Activated T-helper 1 cell treated with anti-CD3 and anti-CD28 coated beads, Interleukin-2, amount 50 U/mL, for 16 hours (primary cell): ENCODE measurements at places on chromosomes 12 and 14.
A peak's percentile ranks its signal among the peaks of the same experiment; 100 is the strongest.

DNA sequence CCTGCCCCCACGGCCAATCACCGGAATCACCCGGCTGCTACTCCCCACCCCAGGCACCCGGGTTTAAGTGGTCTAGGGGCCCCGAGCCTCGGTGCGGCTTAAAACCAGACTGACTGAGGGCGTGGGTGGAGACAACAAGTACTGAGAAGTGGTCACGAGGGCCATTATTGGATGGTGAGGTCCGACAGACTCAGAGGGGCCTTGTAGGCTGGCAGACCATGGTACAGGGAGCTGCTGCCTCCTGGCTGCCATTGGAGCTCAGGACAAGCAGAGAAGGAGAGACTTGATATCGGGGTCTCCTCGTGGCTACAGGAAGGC lies 54.1 kb downstream of the FBRSL1 start:
- DNase-seq = no peak

GRCh38 chr12:77813558-77813957 lies 17.1 kb upstream of the NAV3 start:
- no peak for DNase-seq

DNA sequence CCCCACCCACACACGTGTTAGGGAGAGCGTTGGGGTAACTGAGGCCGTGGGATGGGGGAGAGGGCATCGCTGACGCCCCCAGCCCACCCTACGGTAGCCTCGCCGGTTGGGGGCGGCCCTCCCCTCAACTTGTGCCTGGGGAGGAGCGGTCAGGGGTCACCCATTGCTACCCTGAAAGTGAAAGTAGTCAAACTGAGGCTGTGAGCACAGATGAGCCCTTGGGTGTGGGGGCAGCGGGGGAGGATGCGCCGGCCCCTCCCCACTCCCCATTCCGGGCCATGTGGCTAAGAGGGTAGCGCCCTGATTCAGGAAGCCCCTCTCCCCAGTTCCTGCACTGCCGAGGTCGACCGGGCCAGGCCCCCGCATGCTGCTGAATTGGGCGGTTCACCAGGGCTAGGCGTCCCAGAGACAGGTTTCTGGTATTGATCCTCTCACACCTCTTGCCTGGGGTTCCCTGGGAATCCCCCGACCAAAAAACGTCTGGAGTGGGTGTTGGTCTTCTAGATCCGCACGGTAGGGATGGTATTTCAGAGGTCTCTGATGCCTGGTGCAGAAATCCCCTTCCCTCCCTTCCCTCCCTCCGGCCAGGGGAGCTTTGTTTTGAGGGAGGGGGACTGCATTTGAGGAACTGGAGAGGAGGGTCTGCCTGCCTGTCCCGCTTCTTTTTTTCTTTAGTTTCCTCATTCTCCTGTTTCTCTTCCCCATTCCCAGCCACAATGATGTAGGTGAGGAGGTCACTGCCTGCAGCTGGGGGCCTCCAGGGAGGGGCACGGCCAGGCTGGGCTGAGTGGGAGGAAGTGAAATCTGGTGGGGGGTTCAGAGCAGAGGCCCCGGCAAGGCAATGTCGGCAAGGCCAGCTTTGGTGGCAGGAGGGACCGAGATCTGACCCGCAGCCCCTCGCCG lies 1.0 kb downstream of the SH2B3 start:
- peak; percentile 45 for DNase-seq

GRCh38 chr14:84885061-84885460 lies 644.9 kb upstream of the FLRT2 start:
- DNase-seq = no peak

DNA sequence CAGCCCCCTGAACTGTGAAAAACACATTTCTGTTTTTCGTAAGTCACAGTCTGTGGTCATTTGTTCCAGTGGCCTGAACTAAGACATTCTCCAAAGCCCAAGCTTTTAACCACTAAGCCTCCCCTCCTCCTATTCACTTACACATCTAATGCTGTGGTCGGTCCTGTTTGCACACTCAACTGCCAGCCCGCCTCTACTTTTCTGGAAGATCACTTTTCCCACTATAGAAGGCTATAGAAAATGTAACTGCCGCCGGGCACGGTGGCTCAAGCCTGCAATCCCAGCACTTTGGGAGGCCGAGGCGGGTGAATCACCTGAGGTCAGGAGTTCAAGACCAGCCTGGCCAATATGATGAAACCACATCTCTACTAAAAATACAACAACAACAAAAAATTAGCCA lies 524.7 kb upstream of the TMEM132C start:
- no peak for DNase-seq

- DNase-seq = no peak
Measured at GRCh38 chr12:63410197-63410596, 258.1 kb downstream of the DPY19L2 start.

DNA sequence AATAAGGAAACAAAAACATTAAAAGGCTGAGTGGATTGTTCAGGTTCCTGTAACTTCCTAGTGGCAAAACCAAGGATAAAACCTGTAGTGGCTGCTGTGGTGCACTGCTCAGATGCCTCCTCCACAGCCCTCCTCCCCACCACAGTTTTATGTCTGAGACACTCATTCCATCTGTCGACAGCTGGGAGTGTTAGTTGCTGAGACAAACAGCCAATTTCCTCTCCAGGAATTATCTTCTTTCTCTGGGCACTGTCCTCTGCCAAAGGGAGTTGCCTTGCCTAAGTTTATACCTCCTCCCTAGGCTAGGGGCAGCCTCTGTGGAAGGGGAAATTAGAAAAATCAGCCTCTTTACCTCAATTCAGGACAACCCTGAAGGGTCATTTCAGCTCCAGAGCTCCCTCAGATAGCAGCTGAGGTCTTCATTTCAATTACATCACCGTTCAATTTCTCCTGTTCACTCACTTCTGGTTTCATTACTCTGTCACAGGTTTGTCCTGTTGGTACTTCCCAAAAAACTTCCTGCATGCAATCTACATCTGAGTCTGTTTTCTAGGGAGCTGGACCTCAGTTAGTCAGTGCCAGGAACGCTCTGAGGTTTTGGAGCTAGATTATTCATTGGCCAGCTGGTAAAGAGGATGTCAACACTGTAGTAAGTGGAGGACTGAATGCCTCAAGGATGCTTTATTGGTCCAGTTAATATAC lies 74.9 kb upstream of the ATP2B1 start:
- no peak for DNase-seq

- no peak for DNase-seq
Measured at GRCh38 chr14:31047503-31047902, 21.3 kb upstream of the STRN3 start.

- DNase-seq = no peak
Measured at GRCh38 chr12:63276537-63277365, 125.8 kb upstream of the AVPR1A start.

DNA sequence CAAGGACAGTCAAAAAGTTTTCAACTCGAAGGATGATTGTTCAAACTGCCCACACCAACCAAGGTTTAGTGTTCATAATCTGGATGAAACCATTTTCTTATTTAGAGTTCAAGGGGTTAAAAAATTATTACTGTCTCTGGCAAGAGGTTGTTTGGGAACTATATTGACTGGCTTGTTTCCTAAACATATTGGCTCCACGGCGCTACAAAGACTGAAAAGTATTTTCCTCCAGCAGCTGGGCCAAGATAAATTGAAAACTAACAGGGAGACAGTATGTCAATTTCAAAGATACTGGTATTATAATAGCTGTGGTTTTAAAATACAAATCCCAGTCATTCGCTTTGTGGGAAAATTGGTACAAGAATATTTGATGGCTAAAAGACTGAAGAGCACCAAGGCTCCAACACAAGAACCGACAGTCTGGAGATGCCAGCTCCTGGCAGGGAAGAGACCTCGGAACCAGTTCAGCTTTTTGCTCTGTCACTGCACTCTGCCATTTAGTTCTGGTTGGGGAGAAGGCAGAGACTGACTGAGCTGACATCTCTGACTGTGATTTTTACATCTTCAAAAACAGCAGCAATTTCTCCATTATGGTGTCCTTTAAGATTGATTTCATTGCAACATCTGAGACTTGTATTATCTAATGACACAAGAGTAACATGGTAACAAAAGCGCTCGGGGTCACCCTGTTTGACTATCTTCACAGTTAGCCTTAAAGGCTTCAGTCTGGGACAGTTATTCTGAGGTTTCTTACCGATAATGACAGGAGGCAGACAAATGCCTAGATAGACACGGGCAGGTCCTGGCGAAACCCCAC lies 62.0 kb downstream of the ST8SIA1 start:
- DNase-seq = no peak

GRCh38 chr14:98513558-98513957 lies 758.4 kb downstream of the BCL11B start:
- no peak for DNase-seq

DNA sequence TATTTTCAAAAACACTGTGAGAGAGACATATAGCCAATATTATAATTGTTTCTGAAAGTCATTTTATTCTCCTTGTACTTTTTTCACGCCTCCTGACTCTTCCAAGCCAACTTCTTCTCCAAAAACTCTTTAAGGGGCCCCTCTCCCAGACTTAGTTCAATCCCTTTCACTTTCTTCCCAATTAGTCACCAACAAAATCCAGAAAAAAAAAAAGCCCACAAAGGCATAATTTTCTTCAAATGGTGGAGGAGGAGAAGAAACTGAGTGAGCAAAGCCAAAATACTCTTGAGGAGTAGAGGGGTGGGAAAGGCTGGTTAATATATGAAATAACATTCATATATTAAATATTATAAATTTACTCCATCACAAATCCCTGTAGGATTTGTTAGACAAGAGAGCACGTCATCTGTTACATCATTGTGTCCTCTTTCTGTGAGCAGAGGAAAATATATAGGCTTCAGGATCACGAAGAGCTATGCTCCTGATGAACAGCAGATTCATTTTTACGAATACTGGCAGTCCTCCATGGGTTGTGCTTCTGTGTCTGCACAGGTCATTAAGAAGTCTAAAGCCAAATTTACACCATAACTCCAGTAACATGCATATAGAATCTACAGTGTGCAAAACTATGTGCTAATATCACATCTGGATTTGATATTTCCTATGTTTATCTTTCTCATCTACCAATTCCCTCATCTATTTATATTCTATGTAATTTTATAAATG lies 25.9 kb upstream of the NID2 start:
- DNase-seq = no peak

DNA sequence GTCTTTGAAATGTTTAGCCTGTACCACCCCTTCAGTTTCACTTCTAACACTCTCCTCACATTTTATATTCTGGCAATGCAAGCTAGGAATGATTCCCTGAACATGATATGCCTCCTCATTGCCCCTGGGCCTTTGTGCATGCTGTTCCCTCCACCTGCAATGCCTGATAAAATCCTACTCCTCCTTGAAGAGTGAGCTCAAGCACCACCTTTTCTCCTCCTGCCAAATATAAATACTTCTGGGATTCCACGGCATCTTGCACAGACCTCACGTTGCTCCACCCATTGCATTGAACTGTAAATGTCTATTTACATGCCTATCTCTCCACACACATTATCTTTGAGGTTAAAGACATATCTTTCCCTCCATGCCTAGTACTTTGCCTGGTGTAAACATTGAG lies 21.1 kb downstream of the NKX2-1 start:
- DNase-seq = no peak

DNA sequence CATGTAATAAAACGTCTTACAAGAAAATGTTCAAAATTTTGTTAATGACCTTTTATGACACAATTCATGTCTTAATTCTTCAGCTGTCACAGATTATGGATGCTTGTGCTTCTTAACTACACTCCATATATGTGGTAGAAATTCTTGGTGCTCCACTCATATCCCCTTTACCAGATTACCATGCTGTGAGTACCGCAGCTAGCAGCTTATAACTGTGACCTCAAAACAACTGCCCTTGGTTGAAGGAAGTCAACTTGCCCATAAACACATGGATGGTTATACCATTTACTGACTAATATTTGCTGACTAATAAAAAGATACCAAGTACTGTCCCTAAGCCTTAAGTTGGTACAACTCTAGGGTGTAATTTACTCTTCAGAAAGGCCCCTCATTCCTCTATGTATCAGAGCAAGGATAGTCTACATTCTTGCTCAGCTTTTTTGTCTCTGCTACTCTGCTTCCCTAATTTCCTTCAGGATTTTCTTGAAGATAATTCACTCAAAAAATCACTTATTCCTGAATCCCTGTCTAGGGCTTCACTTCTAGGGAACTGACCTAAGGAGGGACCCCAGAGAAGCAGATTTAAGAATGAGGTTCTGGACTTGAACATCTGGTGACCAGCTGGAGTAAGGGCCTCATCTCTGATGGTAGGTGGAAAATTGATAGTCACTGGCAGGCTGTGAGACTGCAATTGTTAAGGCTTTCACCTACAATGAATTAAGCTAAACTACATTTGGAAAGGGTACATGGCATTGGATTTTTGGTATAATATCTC lies 152.3 kb downstream of the SLC6A15 start:
- no peak for DNase-seq

DNA sequence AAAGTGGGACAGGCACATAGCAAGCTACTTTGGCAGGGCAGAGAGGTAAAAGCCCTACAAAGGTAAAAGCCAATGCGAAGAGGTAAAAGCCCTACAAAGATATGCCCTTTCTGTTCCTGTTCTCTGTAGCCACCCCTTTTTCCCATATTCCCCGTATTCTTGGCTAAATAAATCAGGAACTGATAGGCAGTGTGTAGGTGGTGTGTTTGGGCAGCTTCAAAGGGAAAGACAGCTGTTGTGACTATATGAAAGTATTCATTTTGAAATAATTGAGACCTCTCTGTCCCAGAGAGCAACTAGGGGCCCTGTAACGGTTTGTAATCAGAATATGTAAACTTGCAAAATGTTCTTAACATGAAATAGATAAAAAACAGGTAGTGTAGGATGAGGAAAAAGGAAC lies 11.3 kb upstream of the SLC41A2 start:
- DNase-seq = no peak

DNA sequence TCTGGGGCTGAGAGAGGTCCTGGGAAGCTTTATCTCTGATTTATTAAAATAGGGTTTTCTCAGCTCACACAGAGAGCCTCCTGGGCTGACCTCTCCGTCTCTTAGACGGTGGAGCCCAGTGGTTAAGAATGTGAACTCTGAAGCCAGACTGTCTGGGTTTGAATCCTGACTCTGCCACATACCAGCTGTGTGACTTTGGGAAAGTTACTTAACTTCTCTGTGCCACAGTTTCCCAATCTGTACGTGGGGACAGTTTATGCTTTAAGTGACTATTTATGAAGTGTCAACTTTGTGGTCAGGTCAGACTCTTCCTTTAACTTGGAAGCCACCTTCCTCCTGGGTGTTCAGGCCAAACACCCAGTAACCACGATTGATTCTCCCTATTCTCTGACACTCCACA lies 290.9 kb downstream of the AACS start:
- DNase-seq = no peak

- no peak for DNase-seq
Measured at GRCh38 chr12:18752280-18752920, 14.5 kb downstream of the CAPZA3 start.

- no peak for DNase-seq
Measured at GRCh38 chr12:18400186-18400585, 138.9 kb downstream of the PIK3C2G start.

DNA sequence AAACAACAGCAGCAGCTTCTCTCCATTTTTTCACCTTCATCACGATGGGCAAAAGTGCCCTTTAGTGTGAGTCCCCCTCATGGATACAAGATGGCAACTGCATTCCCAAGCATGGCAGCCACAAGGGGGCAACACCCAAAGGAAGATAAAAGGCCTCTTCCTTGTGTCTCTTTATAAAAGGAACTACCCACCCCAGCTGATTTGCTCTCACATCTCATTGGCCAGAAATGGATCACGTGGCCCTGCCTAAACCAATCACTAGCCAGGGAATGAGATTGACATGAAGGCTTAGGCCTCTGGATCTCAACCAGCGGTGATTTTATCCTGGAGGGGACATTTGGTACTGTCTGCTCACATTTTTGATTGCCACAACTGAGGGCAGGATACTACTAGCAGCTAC lies 21.9 kb upstream of the IFT81 start:
- no peak for DNase-seq

- no peak for DNase-seq
Measured at GRCh38 chr12:62562846-62563245, 96.2 kb downstream of the MON2 start.

- DNase-seq = no peak
Measured at GRCh38 chr14:23895053-23895419, 58.5 kb upstream of the DHRS4 start.
